HFF-Myc (cell line): ENCODE measurements at places on chromosomes 2 and 18.
A peak's percentile ranks its signal among the peaks of the same experiment; 100 is the strongest.

DNA sequence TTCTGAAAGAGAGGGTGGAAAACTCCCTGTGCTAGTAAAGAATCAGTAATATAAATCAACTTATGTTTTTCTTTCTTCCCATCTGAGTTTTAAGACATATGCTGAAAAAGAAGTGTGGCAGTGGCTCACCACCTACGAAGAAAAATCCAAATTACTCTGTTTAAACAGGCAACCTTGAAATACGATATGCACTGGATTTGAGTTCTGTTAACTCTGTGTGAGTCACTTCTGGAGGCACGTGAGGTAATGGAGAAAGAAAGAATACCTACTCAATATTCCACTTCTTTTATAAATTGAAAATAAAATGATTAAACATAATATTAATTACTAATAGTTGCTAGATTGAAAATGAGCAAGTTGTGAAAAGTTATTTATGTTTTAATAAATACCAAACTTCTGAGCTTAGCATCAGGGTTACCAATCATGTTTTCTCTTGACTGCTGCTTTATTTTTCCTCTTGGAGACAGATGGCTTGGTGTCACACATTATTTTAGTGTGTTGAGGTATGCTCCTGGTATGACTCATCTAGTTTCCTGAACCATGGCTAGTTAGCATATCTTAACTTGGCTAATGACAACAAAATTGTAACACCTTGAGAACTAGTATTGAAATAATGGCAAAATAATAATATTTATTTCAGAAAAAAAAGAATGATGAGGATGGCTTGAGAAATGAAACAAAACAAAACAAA is 1705.5 kb upstream of the PIK3C3 start:
- DNase-seq = no peak

DNA sequence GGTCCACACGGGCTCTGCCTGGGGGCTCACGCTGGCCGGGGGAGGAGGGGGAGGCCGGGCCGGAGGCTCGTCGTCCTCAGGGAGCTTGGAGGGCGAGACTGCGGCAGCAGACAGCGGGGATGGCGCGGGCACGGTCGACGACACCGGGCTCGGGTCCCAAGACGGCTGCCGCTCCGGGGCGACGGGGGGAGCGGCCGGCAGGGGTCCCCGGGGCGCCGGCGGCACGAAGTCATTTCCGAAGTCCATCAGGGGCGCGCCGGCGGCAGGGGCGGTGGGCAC is 491 bp downstream of the RTN4 start:
- no peak for DNase-seq

GRCh38 chr2:101882769-101883307 is 108.9 kb upstream of the IL1R2 start:
- no peak for DNase-seq

GRCh38 chr2:217622205-217623060 is 380.4 kb downstream of the TNS1 start:
- peak; percentile 40 for DNase-seq

DNA sequence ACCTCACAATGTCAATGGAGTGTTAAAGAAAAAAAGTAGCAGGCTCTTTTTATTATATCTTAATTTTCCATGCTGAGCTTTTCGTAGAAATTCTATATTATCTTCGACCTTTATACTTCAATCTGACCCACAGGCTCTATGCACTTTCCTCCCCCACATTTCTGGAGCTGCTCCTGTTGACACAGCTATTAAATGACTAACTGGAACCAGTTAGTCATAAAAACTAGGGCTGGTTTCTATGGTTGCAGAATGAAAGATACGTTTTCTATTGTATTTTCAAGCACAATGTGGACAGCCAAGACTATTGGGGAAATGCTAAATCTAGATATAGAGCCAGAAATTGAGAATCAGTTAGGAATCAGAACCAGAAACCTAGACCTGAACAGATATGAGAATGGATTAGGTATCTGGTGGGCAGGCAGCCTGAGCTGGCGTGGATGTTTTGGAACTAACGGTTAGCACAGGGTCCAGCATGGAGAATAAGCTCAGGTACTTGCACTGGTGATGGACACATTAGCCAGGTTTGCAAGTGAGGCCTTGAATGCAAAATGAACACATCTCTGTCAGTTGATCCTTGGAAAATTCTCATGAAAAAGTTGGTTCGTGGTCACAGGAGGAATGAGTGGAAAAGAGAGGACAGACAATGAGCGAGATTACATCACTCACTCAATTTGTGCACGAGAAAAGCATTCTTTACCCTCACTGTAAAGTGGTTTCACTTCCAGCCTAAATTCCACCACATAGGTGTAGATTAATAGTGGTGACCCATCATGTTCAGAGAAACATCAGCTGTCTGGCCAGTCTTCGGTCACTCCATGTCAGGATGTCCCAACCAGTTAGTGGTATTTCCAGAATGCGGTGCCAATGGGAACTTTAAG is 144.6 kb upstream of the EPHA4 start:
- no peak for DNase-seq

GRCh38 chr2:200525066-200525465 is 941 bp upstream of the SGO2 start:
- DNase-seq = no peak

DNA sequence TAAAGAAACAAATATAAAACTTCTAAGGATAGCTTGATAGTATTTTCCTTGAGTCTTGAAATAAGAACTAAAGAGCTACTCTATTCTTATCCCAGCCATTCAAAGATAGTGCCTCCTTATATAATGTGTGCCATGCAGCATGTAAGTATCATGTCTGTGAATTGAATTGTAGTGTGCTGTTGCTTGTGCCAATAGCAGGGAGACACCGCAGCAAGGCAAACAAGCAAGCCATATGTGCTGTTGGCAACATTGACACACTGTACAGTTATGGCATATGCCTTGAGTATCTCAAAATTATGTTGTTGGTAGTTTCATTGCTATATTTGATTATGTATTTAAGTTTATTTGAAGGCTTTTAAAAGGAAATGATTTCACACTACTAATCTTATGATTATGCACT is 58.2 kb downstream of the ERBB4 start:
- no peak for DNase-seq

- DNase-seq = no peak
Measured at GRCh38 chr2:237752761-237753165, 45.8 kb upstream of the RBM44 start.

DNA sequence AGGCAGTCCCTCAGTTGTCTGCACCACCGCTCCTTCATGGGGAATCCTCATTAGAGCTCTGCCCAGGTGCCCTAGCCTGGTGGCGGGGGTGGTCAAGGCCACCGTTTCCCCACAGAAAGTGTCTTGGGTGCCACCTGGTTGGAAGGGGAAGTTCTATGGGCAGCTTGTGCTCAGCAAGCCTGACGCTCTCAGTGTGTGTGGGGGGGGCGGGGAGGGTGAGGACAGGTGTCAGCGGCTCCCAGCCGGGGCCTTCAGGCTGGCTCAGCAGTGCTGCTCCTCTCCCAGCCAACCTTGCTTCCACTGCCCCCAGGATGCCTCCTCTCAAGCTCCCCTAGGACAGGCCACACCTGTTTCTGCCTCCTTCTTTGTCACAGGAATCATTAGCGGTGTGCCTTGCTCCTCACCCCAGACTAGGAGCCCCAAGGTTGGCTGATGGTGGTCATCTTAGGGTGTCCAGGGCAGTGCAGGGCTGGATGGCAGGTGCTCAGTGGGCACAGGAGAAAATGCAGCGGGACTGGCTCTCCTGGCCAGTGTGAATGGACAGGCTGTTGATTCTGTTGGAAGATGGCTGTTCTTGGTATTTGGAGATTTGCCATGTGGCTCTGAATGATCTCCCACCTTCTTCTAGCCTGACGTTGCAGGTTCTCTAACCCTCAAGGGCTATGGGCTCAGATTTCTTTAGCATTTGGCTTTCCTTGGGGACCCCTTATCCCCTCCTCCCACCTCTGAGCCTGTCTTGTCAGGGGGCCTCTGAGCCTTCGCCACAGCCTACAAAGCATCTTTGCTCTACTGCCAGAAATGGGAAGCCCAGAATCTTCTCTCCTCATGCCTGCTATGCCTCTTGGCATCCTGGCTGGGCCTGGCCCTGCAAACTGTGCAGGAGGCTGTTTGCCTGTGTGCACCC is 185.8 kb upstream of the HS6ST1 start:
- no peak for DNase-seq

GRCh38 chr18:64082054-64082453 is 66.8 kb downstream of the LINC00305 start:
- DNase-seq = no peak
